Stimulated activated CD4-positive, alpha-beta T cell treated with anti-CD3 and anti-CD28 coated beads, Interleukin-1b, Interleukin-23, amount 100 ng/mL, for 1 hour (primary cell): ENCODE measurements at places on chromosomes 4 and X.

DNA sequence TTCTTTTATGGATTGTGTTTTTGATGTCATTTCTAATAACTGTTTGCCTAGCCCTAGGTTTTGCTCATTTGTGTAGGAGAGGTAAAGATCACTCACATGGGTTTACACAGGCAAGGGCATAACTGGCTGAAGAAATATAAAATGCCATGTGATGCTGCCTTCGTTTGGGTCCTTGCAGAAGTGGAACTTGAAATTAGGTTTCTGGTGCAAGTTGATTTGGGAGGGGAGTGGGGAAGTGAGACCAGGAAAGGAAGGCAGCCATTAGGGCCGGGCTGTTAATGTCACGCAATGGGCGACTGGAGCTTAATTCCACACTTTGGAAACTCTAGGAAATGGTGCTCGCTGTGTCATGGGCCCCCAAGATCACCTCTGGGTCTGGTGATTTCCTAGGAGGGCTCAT lies 14.5 kb downstream of the CLCN4 start:
- DNase-seq = no peak

- DNase-seq = no peak
Measured at GRCh38 chr4:101259876-101260275, 87.5 kb downstream of the PPP3CA start.

DNA sequence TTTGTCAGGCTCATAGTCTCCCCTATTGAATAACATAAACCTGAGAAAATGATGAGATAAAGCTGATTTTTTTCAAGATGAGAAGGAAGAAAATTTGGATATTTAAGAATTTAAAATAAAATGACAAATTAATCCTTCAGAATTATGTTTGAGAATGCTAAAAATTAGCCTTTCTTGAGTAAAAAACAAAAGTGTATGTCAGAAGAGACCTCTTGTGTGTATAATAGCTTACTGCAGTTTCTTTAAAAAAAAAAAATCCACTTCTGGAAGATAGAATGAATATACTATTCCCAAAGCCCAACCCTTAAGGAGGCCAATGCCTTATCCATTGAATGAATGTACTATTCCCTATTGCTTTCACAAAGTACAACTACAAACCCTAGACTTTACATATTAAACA lies 281.8 kb downstream of the RAPGEF2 start:
- no peak for DNase-seq

- DNase-seq = no peak
Measured at GRCh38 chrX:110114260-110114776, 111.4 kb downstream of the TMEM164 start.

GRCh38 chrX:132651421-132652086 lies 162.7 kb upstream of the MBNL3 start:
- DNase-seq = no peak

- no peak for DNase-seq
Measured at GRCh38 chr4:98969878-98970785, 25.4 kb upstream of the METAP1 start.

- no peak for DNase-seq
Measured at GRCh38 chr4:30537456-30537855, 182.7 kb upstream of the PCDH7 start.

GRCh38 chr4:133208694-133209285 lies 59.7 kb downstream of the PCDH10 start:
- no peak for DNase-seq

GRCh38 chr4:6928081-6928480 lies 18.5 kb downstream of the TBC1D14 start:
- no peak for DNase-seq

DNA sequence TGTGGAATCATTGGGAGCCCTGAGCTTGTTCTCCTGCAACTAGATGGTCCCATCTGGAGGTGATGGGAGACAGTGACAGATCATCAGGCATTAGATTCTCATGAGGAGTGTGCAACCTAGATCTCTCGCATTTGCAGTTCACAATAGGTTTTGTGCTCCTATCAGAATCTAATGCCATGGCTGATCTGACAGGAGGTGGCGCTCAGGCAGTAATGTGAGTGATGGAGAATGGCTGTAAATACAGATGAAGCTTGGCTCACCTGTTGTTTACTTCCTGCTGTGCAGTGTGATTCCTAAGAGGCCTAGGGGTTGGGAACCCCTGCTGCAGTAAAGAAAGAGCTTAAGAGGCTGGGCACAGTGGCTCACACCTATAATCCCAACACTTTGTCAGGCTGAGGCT lies 42.2 kb upstream of the PUDP start:
- DNase-seq = no peak

DNA sequence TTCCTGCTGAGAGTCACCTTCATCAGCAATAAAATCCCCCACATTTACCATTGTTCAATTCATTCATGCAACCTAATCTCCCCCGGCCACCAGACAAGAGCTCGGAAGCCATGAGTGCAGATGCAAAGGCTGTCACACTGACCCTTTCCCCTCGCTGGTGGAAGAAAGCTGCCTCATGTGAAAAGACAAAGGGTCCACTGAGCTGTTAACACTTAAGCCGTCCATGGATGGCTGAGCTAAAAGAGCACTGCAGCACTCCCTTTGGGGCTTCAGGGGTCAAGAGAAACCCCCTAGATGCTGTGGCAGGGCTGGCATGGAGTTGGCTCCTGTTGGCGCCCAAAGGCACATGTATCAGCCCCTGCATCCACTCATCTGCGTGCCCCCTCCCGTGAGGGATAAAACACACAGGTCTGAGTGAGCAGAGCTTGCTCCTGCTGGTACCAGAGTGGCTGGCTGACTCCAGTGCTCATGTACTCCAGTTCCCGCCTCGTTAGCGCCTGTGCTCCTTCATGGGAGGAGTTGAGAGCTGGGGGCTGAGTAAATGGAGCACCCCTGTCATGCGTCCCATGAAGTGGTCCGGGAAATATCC lies 216.5 kb downstream of the PDHA2 start:
- DNase-seq = no peak

GRCh38 chr4:94758141-94758699 lies 465 bp downstream of the BMPR1B start:
- DNase-seq = no peak

GRCh38 chrX:22575161-22575845 lies 302.6 kb downstream of the CBLL2 start:
- DNase-seq = no peak

- no peak for DNase-seq
Measured at GRCh38 chrX:786441-786881, 155.9 kb downstream of the SHOX start.

DNA sequence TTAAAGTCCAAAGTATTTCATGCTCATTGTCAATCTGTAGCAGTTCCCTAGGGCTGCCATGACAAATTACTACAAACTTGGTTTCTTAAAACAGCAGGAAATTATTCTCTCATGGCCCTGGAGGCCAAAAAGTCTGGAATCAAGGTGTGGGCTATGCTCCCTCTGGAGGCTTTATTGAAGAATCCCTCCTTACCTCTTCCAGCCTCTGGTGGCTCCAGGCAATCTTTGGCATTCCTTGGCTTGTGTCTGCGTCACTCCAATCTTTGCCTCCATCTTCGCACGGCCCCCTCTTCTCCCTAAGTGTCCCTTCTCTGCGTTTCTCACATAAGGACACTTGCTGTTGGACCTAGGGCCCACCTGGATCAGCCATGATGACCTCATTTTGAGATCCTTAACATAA lies 170.4 kb downstream of the SMIM20 start:
- no peak for DNase-seq

DNA sequence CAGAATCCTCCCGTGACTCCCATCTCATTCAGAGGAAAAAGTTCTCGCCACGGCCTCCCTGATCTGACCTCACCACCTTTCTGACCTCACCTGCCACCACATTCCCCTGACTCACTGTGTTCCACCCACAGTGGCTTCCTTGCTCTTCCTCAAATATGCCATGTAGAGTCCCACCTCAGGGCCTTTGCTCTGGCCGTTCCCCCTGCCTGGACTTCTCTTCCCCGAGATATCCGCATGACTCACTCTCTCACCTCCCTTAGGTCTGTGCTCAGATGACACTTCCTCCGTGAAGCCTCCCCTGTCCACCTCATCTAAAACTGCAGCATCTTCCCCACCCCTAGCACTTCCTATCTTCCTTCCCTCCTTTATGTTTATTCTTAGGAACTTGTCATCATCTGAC lies 7.2 kb upstream of the TSPYL2 start:
- DNase-seq = no peak

GRCh38 chr4:14596437-14596836 lies 405.8 kb upstream of the CPEB2 start:
- no peak for DNase-seq

DNA sequence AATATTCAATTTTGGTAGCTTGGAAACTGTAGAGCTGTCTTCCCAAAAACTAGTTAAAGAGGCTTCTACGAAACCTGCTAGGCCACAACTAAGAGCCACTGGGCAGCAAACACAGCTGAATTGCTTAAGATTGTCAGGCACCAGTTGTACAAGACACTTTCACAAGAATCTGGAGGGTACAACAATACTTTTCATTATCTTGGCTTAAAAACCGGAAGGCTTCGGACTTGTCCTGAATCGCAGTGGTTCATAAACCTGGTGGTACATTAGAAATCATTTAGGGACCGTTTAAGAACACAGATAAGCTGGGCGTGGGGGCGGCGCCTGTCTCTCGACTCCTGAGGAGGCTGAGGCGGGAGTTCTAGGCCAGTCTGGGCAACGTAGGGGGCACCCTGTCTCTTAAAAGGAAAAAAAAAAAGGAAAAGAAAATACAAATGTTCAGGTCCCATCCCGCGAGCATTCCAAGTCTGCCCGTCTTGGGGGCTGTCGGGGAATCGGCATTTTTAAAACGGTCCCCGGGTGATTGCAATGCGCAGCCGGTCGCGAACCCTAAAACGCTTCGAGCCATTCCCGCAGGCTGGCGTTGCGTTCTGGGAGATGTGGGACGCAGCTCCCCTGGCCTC lies 763 bp downstream of the PYURF start:
- no peak for DNase-seq

DNA sequence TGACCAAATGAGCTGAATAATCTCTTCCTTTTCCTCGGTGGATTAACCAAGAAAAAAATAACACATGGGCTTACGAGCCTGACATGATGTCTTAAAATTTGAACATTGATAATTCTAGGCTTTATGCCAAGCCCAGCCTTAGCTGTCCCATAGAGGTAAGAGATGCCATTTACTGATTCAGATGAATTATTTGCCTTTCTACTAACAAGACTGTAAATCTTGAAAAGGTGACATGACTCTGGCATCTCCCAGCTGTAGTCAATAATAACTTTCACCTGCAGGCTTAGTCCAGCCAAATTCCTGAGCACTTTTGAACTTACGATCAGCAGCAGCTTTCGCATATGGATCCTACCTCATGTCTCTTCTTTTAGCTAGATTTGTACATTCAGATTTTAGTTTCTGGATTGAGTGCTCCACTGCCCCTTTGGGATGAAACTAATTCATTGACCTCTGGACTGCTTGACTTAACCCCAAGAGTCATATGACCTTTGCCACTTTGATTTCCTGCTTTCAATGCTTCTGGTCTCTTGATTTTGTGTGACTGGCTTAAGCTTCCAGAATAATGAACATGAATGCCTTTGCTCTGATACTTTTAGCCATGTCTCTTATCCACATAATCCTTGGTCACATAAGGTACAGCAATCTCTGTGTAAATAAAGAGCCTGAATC lies 876.4 kb upstream of the SLIT2 start:
- no peak for DNase-seq
